CD14-positive monocyte (primary cell): ENCODE measurements at places on chromosomes 2 and 18.

DNA sequence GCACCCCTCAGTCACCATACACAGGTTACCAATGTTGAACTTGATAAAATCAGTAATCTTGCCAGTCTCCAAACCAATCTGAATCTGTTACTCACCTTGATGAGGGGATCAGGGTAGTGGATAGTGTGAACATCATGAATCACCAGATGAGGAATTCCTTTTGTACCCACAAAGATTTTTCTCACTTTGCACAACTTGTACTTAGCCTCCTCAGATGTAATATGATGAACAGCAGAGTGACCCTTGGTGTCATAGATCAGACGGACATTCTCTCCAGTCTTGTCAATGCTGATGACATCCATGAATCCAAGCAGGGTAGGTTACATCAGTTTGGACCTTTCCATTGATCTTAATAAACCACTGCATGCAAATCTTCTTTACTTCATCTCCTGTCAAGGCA lies 54.7 kb downstream of the MDH1 start:
- DNase-seq = no peak

DNA sequence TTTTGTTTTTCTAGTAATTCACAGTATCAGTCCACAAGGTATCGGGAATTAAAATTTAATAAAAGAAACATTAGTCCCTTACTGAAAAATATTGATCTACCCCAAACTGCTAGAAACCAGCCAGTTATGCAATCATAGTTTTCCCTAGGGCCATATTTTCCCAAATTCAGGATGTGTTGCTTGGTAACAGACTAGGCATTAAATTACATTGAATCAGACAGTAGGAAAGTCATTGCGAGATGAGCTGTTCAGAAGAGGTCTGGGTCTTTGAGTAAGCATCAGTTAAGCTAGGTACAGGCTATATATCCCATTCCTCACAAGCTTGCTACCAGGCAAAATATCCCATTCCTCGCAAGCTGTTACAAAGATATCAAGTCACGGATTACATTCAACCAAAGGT lies 123.0 kb upstream of the CCDC150 start:
- no peak for DNase-seq

GRCh38 chr2:202215179-202215578 lies 23.2 kb downstream of the SUMO1 start:
- no peak for DNase-seq

GRCh38 chr2:102544182-102544581 lies 71.2 kb downstream of the SLC9A4 start:
- no peak for DNase-seq

GRCh38 chr2:207133820-207134519 lies 31.8 kb downstream of the KLF7 start:
- no peak for DNase-seq

- no peak for DNase-seq
These were observed 17.1 kb upstream of the ZNF532 start for GRCh38 chr18:58847383-58848071.

DNA sequence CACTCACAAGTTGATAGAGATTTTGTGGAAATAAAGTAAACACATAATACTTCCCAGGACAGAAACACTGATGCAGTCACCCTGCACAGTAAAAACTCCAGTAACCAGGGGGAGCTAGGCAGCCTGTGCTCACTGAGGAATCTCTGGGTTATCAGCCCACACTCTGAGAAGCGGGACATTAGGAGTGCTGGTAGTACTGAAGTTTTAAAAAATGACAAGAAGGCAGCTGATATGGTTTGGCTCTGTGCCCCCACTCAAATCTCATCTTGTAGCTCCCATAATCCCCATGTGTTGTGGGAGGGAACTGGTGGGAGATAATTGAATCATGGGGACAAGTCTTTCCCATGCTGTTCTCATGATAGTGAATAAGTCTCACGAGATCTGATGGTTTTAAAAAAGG lies 31.4 kb downstream of the KCTD1 start:
- no peak for DNase-seq

GRCh38 chr2:198883604-198884003 lies 574.1 kb downstream of the SATB2 start:
- DNase-seq = no peak

- no peak for DNase-seq
These were observed 52.7 kb downstream of the CRIM1 start for GRCh38 chr2:36408198-36408703.

DNA sequence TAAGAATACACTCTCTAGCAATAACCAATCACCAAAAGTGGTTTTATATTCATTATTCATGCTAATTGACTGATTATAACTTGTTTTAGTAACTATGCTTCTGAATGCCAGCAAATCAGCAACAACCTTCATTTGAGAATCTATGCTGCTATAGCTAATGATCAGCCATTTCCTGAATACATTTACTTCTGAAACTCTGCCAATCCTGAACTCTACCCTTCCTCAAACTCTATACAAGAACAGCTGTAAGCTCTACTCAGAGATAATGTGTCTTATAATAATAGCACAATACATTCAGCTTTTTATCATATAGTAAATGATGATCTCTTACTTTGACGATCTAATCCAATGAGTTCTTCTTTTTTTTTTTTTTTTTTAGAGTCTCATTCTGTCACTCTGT lies 85.7 kb upstream of the EPAS1 start:
- no peak for DNase-seq

- DNase-seq = no peak
These were observed 539.6 kb downstream of the PID1 start for GRCh38 chr2:228731517-228731916.

DNA sequence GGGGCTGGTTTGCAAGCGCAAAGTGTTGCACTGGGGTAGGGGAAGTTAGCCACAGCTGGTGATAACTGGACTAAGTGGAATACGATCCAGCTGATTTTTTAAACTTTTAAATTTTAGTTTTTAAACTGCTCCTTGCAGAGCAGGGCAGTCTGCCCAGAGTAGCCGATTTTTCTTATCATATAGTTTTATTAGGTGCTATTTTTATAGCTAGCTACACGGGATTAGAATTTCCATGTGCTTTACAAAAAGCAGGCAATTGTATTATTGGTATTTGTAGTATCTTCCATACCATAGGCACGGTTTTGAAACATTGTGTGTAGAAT lies 9.6 kb downstream of the CPLX4 start:
- peak; percentile 7 for DNase-seq

GRCh38 chr18:75343389-75343788 lies 84.1 kb downstream of the SMIM21 start:
- DNase-seq = no peak

DNA sequence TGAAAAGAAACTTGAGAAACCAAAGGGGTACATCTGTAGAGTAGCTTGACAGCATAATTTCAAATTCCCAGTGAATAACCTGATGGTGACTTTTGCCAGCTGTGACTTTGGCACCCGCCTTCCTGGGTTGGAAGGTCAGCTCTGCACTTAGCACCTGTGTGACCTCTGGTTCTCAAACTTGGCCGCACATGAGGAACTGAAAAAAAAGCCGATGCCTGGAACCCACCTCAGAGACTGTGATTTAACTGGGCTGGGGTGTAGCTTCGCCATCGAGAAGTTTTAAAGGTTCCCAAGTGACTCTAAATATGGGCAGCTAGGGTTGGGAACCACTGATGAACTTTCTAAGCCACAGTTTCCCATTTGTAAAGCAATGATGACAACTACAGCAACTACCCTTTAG lies 6.5 kb downstream of the EFEMP1 start:
- DNase-seq = no peak

DNA sequence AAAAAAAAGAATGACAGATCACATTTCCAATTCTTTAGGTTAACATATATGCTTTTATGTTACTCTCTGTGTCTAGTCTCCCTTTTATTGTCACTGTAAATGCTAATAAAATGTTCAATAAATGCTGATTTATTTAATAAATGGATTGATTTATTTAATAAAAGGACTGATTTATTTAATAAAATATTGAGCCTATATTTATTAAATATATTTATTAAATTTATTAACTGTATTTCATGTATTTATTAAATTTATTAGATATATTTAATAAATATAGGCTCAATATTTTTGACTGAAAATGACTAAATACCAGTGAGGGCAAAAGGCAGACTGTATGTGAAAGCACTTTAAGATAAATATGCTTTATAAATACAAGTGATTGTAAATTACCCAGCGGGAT lies 142.6 kb downstream of the SH3BP4 start:
- DNase-seq = no peak

DNA sequence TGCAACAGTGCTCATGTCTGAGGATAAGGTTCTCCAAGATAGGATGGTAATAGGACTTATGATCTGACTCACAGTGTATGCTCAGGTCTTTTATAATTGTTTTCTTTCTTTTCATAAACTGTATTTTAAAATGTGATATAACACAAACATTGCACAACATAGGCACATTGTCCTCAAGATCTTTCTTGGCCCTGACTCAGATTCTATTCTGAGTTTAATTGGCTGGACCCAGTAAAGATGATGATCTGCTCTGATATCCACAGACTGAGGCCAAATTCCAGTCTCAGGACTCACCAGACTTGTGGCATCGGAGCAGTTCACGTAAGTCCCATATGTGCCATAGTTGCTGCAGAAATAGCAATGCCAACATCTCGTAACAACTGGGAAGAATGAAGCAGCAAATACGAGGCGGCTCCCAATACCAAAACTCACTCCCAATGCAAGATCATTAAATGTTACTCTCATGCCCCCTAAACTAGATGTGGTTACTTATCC lies 448.9 kb upstream of the SLC14A2 start:
- no peak for DNase-seq

- no peak for DNase-seq
These were observed 80.3 kb downstream of the DYNAP start for GRCh38 chr18:54671291-54671881.

DNA sequence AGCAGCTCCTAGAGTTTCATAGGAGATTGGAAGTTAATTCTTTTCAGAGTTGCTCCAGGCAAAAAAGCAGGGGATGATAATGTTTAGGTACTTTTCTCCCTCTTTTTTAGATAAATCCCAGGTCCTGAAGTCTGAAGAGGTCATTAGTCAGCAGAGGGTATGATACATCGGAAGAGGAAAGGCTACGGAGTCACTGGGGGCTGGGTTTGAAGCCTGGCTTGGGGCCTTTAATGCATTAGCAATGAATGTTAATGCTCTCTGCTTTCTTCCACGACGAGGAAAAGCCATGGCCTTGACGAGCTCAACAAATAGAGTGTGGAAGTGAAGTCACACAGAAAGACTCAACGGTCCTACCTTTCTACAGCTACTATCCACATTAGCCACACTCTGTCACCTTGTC lies 235.1 kb downstream of the NCKAP5 start:
- no peak for DNase-seq

DNA sequence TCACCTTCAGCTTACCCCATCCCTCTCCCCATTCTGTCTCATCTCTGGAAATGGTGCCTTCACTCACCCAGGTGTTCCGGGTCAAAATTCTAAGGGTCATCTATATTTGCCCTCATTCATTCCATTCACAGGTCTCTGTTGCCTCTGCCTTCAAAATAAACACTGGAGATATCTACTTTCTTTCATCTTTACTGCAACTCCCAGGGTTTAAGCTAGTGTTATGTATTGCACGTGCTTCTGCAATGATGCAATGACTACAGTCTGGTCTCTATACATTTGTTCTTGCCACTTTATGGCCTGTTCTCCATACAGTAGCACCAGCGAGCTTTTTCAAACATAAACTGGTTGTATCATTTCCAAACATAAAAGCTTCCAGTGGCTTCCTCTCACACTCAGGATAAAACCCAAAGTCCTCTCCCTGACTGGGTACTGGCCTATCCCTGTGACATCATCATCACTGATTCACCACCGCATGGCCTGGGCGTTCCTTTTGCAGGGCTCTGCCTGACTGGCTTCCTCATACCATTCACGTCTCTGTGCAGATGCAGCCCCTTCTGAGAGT lies 14.3 kb downstream of the DSG2 start:
- peak; percentile 24 for DNase-seq

GRCh38 chr18:44111337-44111736 lies 569.4 kb upstream of the SETBP1 start:
- no peak for DNase-seq

- DNase-seq = no peak
These were observed 71.4 kb upstream of the THSD7B start for GRCh38 chr2:136693966-136694365.

DNA sequence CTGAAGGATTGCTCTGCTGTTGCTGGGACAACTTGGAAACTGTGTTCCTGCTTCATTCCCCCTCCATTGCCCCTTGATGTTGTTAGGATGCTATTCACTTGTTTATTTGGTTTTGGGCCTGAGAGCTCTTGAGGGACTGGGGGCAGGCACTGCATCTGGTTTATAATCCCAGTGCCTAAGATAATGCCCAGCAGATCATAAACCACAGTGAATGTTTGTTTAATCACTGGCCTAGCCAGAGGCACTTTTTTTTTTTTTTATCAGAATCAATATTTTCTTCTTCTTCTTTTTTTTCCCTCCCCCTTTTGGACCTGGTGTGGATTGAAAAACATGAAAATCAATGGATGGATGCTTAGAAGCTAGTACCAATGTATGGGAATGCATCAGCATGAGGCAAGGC lies 38.1 kb downstream of the KCNS3 start:
- no peak for DNase-seq

- no peak for DNase-seq
These were observed 329.0 kb downstream of the DYSF start for GRCh38 chr2:71782323-71782722.

- no peak for DNase-seq
These were observed 14.1 kb downstream of the ADD2 start for GRCh38 chr2:70753902-70754301.

DNA sequence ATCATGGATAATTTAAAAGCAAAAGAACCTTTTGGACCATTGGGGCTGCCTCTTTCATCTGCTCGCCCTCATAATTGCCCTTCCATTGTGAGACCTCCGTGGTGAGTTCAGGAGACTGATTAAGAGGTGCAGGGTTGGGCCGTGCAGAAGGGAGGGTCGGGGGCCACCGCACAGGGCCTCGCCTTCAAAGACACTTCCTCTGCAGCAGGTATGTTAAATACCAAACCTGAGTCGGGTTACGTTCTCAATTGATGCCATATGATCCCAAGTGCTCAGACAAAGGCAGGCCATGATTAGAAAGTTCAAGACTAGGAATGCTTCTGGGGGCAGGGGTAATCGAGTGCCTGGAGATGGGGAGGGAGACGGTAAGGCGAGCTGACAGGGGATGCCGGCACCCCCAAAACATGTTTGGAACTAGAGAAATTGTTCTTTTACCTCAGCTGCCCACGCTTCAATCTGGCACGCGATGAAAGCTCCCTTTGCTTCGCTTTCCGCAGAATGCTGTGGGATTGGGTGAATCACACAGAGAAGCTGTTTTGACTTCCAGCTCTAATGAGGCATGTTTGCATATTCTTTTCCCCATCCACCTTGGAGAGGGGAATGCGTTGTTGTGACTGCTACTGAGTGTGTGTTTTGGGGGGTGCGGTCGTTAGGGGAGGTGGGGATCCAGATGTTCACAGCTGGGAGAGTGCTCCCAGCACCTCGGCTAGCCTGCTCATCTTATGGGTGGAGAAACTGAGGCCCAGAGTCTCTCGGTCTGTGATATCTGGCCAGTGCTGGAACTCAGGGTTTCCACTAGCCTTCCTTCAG lies 309.1 kb downstream of the MYCN start:
- DNase-seq = no peak
